ENCODE measurements at places on chromosomes 7 and 10.

- no peak for DNase-seq
These were observed 13.6 kb downstream of the MAD1L1 start for GRCh38 chr7:2219136-2219535.

DNA sequence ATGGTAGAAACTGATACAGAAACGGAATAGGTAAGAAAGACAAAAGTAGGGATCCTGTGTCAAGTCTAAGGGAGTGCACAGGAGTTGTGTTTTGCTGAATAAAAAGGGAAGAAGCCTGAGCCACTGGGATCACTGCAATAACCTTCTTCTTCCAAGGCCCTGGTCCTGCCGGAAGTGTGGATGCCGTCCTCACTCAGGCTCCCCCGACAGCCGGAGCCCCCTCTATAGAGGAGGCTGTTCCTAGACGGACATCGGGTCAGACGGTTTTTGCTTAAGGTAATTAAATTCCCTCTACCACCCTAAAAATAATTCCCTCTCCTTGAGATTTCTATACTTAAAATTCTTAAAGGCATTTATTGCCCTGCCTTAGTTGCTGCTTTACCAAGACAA is 566.9 kb downstream of the PTPRN2 start:
- no peak for DNase-seq

GRCh38 chr10:104142081-104142480 is 20.1 kb downstream of the SFR1 start:
- no peak for DNase-seq

DNA sequence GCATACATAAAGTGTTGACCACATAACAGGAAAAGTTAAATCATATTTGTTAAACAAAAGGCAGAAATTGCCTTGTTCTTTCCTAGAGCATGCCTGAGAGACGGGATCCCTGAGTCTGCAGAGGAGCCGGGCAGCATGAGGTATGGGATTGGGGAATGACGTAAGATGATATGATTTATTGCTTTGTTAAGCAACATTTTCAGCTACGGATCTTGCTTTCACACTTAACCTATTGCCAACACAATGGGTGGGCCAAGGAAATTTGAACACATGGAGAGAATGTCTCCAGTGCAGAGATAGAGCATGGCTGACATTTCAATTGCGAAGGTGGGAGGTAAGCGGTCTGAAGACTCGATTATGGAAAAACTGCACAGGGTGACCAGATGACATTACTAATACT is 76.7 kb downstream of the EMX2 start:
- DNase-seq: no peak

GRCh38 chr7:13551503-13551902 is 438.0 kb downstream of the ETV1 start:
- DNase-seq: no peak

DNA sequence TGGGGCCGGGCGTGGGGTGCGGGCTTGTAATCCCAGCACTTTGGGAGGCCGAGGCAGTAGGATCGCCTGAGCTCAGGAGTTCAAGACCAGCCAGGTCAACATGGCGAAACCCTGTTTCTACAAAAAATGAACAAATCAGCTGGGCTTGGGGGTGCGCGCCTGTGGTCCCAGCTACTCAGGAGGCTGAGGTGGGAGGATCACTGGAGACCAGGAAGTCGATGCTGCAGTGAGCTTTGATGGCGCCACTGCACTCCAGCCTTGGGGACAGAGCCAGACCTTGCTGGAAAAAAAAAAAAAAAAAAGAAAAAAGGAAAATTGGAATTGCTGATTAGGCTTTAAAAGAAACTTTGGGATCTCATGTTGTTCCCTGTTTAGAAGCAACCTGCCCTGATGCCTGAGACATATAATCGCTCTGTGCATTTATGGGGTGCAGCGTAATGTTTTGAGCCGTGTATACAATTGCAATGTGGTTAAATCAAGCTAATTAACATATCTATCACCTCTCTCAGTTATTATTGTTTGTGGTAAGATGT is 851 bp downstream of the AKR1E2 start:
- no peak for DNase-seq

GRCh38 chr10:99172128-99172738 is 63.4 kb downstream of the HPSE2 start:
- DNase-seq: no peak

- DNase-seq: no peak
These were observed 28.2 kb downstream of the GIMAP4 start for GRCh38 chr7:150595361-150595760.

DNA sequence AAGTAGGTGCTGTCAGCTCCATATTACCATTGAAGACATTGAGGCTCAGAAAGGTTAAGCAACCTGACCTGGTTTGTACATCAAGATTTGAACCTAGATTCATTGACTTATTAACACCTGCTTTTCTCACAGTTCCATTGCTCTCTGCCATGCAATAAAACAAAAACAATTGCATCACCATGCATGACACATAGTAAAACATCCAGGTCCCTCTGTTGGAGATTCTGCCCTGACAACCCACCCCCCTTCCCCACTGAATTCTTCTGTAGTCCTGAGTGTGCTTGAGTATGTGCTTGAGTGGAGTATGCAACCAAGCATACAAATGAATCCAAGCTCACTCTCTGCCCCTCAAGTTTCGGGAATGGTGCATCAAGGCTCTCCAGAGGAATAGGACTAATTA is 6.0 kb upstream of the LMBR1 start:
- no peak for DNase-seq

- DNase-seq: no peak
These were observed 288.5 kb downstream of the TCERG1L start for GRCh38 chr10:131022981-131023380.

DNA sequence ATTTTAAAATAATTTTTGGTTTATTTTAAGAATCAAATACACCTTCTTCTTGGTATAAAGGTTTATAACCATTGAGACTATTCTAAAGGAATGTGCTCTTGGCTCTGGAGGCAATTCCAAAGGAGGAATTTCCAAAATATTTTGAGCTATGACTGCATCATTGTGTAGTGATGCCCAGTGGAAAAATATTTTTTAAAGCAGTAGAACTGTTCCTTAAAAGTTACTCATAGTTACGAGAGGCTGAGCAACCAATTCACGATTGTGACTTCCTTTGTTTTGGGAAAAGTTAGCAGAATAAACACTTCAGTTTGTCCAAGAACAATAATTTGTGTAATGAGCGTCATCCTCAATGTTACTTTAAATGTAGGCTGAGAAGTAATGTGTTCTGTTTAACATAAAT is 233.6 kb downstream of the BAMBI start:
- DNase-seq: no peak

GRCh38 chr7:2892549-2892948 is 48.4 kb upstream of the GNA12 start:
- DNase-seq: no peak

DNA sequence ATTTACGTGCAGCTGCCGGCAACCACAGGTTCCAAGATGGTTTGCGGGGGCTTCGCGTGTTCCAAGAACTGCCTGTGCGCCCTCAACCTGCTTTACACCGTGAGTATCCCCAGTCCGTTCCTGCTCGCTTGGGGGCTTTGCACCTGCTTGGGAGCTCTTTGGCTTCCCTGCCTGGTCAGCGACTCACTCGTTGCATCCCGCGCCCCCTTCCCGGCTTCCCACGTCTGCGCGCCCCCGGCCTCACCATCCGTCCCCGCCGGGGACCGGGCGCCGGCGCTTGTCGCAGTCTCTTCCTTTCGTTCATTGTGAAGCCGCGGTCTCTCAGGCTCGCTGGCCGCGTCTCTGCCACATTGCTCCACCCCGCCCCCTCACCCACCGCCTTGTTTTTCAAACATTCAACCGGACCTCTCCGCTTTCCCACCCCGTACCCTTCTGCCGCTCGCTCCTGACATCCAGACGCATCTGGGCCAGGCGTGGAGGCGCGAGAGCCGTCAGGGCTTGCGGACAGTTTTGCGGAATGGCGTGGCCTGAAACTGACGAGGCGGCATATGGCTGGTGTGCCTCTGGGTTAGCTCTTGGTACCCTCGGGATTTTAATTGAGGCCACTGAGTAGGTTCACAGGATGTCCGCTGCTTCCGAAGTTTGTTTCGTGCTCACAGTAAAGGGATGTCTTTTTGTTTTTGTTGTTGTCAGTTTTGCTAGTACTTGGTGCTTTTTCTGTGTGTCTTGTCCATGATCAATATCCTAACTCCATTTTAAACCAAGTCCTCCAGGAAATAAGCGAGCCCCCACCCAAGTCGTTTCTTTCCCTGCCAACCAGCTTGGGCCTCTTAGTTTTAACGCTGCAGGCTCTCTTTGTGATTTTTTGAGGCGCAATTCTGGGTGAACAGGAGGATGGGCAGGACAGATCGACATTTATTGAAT is 639 bp downstream of the TSPAN13 start:
- peak; percentile 28 for DNase-seq

- no peak for DNase-seq
These were observed 111.0 kb upstream of the JAZF1 start for GRCh38 chr7:28291559-28291958.

DNA sequence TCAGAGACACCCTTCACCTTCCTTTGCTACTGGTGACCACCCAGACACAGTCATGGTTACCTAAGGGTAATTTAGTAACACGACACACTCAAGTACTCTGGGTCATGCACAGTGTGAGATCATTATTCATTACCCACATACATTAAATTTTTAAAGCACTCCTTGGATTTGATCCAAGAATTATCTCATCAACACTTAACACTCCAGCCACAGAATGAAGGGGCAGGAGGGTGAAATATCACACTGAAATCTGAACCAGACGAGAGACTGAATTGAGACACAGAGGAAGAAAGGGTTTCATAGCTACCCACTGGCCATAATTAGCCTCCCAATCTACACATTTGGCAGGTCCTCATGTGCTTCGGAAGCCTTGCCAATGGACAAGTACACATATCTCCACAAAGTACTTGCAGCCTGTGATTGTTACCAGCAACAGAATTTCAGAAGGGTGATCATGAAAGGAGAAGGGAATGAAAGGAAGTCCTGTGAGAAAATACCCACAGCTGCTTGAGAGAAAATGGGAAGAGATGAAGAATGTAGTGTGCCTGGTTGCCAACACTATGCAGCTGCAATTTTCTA is 189.3 kb downstream of the POLR1F start:
- no peak for DNase-seq

DNA sequence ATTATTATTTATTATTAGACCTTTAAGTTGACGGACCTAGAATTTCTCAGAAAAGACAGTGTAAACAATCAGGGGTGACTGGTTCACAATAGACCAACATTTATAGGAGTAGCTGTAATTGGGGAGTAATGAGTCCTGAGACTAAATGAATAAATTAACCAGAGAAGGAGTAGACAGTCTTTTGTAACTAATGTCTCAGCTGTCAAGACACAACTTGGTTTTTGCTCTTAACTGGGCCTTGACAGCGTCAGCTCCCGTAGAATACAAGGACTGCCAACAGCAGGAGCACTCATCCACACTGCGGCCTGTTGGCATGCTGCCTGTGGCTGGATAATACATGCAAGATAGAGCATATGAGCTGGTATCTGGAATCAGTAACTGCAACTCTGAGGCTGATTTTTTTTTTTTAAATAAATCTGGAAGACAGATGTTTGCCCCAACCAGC is 123.9 kb downstream of the CACNA2D1 start:
- no peak for DNase-seq

DNA sequence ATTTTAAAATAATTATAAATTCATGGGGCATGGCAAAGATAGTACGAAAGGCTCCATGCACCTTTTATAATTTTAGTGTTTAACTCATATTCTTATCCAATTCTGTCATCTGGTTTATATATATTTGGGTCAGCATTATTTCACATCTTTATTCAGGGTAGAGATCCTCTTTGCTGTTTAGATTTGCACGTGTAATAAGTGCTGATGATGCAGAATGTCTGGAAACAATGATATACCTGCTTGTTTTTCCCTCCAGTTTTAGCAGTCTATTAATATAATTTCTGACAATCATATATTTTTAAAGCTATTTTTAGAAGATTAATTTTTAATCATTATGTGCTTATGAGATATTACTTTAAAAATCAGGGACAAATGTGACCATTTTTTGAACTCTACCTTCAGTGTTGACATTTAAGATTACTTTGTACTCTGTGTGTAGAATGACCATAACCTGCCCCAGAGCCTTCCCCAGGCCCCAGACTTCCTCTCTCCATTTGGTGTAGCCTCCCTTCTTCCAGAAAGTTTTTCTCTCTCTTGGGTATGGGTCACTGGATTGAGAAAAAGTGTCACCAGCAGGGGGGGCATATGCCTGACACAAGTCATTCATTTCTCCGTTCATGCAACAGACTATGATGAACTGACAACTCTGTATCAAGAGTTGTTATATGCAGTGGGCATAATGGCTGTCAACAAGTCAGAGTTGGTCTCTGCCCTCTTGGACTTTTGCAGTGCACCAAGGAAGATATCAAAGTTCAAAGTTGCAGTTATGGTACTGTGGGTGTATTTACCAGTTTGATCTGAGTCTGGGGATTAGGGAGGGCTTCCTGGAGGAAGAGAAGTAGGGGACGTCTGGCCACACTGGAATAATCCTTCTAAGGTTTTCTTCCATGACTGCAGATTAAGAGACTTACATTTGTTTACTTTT is 192.6 kb upstream of the CCDC6 start:
- no peak for DNase-seq

GRCh38 chr7:74283858-74284447 is 5.3 kb upstream of the CLIP2 start:
- no peak for DNase-seq

DNA sequence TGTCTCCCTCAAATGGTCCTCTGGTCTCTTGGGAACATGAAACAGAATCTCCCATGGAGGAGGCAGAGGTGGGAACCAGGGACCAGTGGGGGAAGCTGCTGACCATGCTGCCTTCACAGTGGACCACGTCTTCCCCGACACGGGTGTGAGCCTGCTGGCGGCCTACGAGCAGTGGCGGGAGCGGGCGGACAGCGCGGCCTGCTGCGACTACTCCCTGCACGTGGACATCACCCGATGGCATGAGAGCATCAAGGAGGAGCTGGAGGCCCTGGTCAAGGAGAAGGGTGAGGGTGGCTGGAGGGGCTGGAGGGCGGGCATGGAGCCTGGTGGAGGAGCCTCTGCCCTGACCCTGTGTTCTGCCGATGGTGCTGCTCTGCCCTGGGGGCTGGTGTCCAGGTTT is 8.0 kb downstream of the DPYSL4 start:
- DNase-seq: no peak

GRCh38 chr7:1533547-1534329 is 3.2 kb downstream of the MAFK start:
- DNase-seq: peak; percentile 55
